ENCODE measurements at places on chromosomes 4 and X.

DNA sequence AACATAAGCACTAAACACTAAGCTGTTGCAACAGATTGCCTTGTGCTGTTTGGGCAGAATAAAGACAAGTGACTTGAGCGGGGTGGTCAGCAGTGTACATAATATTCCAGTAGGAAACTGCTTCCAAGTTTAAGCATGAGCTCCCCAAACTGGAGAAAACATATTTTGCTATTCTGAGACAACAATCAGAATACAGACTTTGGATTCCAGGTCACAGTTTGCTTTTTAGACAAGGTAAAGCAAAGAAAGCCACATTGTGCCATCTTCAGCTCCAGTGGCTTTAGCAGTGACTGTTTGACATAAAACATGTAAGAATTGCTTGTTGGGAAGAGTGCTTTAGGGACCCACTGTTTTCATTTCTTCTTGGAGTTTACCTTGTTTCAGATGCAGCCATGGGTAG, 136.0 kb downstream of the FNIP2 start:
- DNase-seq = no peak

GRCh38 chr4:111037591-111038360, 414.9 kb upstream of the PITX2 start:
- DNase-seq = no peak

DNA sequence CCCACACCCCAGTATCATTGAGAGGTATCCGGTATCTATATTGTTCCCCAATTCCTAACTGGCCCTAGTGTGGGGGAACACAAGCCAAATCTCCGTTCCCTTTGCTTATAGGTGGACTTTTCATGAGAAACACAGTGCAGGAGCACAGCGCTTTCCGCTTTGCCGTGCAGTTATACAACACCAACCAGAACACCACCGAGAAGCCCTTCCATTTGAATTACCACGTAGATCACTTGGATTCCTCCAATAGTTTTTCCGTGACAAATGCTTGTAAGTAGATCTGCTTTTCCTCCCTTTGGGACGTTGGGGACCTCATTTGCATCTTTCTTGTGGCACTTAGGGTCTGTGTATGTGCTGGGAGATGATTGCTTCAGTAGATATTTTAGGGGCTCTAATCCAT, 1.6 kb downstream of the GRIA3 start:
- DNase-seq = no peak

DNA sequence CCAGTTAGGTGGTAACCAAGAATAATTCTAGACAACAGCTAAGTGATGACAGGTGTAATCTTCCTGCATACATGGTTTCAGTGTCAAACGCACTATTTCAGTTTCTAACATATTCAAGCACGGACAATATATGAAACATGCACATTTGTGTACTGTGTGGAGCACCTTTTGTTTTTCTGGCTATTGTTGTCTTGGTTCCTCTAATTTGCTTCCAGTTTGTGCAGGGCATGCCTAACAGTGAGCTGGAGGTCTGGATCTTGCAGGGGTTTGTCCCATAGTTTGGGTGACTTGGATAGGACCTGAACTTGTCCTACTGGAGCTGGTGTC, 70.5 kb upstream of the TBC1D9 start:
- no peak for DNase-seq

DNA sequence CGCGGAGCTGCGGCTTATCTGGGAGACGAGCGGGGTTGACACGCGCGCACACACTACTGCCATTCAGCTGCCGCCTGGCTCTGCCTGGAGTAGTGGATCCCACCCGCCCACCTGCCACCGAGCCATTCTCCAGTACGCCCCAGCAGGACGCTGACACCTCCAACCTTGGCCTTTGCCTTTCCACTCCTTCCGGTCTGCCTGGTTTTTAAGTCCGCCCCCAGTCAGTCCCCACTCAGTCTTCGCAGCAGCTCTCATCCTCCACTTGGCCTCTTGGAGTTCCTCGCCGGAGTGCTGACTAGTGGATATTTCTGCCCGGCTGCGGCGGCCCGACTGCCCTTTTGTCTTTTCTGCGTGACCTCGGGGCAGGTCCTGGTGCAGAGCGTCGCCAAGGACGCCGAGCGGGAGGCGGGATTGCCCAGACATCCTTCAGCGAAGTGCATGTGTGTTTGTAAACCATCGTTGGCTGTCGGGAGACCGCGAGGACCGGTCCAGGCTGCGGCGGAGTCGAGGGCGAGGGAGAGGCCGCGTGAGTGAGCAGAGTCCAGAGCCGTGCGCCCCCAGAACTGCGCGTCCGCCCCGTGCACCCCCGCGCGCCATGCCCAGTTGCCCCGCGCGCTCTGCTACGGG, 1.1 kb downstream of the SLIT2 start:
- DNase-seq = no peak

DNA sequence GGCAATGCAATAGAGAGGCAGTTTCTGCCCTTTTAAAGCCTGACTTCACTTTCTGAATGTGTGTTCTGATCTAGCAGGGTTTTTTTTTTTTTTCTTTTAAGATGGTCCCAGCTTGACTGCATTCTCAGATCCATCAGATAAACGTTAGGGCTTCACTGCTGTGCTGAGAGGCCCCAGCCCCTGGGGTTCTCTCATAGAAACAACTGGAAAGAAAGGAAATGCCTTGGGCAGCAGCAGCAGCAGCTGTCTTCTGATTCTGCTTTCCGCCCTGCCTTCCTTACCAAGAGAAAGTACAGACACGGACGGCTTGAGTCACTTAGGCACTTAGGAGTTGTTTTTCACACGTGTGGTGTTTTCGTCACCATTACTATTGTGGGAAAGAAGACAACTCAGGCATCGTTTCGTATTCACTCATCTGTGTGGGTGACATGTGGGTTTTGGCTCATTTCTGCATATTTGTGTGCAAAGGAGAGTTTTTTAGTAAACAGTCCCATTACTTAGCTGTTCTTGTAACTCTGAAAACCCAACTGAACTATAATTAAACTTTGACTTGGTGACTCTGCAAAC, 172.0 kb downstream of the PTTG2 start:
- DNase-seq = no peak

- no peak for DNase-seq
These were observed 41.9 kb upstream of the PDLIM3 start for GRCh38 chr4:185576962-185577950.

- no peak for DNase-seq
These were observed 143.1 kb downstream of the TBCK start for GRCh38 chr4:106172861-106173260.

DNA sequence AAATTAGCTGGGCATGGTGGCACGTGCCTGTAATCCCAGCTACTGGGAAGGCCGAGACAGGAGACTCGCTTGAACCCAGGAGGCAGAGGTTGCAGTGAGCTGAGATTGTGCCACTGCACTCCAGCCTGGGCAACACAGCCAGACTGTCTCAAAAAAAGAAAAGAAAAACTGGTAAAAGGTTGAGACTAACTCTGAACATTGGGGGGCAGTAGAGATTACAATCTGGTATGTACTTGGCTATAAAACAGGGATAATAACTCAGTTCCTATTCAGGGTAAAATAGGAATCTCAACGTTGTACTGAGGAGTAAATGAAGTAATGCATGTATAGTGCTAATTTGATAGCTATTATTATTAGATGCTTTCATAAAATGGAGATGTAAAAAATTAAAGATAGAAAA, 12.5 kb upstream of the KLF8 start:
- DNase-seq = no peak

DNA sequence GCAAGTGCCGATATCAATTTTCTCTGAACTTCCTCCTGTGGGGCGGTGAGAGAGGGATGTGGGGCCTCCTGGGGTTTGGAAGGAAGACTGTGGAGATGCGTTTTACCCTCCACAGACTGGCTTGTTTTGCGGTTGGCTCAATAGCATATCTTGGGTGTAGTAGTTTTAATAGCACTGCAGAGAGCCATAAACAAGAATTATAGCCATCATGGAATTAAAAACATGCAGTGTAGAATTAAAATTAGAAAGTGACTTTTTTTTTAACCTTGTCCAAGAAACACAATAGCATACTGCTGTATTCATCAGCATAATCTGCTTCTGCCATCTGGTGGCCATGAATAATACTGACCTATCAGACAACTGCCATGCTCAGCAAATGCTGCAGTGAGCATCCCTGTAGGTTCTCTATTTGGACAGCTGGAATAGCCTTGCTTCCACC, 47.3 kb upstream of the SCML1 start:
- DNase-seq = no peak

- no peak for DNase-seq
These were observed 349.3 kb upstream of the PCDH18 start for GRCh38 chr4:137881641-137882040.

- no peak for DNase-seq
These were observed 63.3 kb downstream of the MEPE start for GRCh38 chr4:87895964-87896621.
